ENCODE measurements at places on chromosomes 13 and 19. TPM values are rescaled to one million over a fixed set of nuclear protein-coding genes. Genes with fewer than 3 reads are reported as not detected.
A peak's percentile ranks its signal among the peaks of the same experiment; 100 is the strongest.

DNA sequence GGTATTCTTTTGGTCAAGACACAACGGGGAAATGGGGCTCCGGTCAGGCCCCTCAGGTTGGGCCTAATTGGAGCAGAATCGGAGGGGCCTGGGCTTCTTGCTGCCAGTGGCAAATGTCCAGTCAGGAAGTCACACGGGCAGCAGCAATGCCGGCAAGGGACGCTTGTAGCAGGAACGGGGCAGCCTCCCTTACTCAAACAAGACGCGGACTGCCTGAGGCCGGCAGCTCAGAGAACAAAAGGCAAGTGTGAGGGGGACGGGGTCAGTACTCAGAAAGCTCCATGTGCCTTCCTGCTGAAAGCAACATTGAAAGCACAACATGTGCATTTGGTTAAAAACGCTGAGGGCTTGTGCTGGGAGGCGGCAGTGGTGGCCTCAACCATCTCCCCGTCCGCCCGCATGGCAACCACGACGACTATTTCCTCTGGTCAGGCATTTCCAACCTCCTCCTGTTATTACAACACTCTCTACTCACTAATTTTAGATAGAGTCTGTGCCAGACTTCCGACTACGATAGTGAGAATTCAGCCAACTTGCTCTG is 20.5 kb upstream of the RASA3 start:
- DNase-seq = peak; percentile 12

The NXNL1 gene
- polyA plus RNA-seq = not detected

- no peak for DNase-seq
These were observed 1.1 kb downstream of the KCTD4 start for GRCh38 chr13:45199711-45200110.

The ALKBH6 gene
- polyA plus RNA-seq = 29.2 TPM

The GRK1 gene
- polyA plus RNA-seq = not detected

The SHANK1 gene
- 0.58 TPM for polyA plus RNA-seq

The ZNF579 gene
- polyA plus RNA-seq = 1.7 TPM

The FOXO1 gene
- 0.46 TPM for polyA plus RNA-seq

GRCh38 chr13:103068836-103069235 is 2.6 kb upstream of the SLC10A2 start:
- DNase-seq = no peak

The SPACA4 gene
- polyA plus RNA-seq = not detected

- no peak for DNase-seq
These were observed 16.6 kb downstream of the CHST8 start for GRCh38 chr19:33638167-33639034.

DNA sequence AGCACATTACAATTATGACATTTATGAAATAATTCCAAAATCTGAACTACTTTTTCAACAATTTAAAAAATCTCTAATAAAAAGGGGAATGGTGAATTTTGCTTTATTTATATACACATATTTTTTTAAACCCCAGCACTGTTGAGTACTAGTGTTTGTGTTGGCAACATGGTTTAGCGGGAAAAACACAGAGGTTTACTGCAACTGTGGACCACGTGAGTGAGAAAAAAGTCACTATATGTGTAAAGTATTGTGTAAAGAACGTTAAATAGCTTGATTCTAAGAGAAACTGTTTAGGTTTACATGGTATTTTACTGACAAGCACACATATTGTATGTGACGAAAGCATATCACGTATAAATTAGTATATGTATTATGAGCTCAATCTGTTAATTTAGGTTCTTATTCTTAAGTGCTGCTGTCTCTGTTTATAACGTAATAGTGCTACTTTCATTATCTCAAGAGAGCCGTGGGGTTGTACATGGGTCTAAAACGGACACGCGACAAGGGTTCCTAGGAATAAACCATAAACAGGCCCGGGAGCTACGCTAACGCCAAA is 617 bp downstream of the SKA3 start:
- peak; percentile 53 for DNase-seq

The MISP3 gene
- 2.7 TPM for polyA plus RNA-seq

The DCT gene
- not detected for polyA plus RNA-seq

The OR7D2 gene
- polyA plus RNA-seq = not detected

DNA sequence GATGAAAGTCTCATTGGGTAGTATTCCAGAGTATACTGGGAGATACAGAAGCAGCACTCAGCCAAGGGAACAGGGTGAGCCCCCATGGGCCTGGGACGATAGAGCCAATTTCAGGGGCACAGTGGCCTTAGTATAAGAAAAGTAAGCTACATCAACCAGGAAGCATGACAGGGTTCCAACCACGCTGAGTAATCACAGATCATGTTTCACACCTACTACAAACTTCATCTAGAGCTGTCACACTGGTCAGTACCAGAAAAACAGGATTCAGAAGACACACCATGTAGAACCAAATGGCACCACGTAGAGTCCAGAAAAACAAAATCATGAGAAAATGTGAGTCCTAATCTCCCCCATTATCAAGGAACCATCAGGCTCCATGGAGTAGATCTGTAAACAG is 1292.4 kb upstream of the MIR17HG start:
- DNase-seq = peak; percentile 12

The ZNF667 gene
- polyA plus RNA-seq = 9.2 TPM

GRCh38 chr13:94145966-94146365 is 333.5 kb downstream of the DCT start:
- DNase-seq = no peak

- no peak for DNase-seq
These were observed 304.2 kb downstream of the COG6 start for GRCh38 chr13:39959497-39960144.

The SMIM44 gene
- polyA plus RNA-seq = not detected

- DNase-seq = no peak
These were observed 401.5 kb downstream of the TDRD3 start for GRCh38 chr13:60798503-60798902.

The CYP4F3 gene
- polyA plus RNA-seq = not detected

DNA sequence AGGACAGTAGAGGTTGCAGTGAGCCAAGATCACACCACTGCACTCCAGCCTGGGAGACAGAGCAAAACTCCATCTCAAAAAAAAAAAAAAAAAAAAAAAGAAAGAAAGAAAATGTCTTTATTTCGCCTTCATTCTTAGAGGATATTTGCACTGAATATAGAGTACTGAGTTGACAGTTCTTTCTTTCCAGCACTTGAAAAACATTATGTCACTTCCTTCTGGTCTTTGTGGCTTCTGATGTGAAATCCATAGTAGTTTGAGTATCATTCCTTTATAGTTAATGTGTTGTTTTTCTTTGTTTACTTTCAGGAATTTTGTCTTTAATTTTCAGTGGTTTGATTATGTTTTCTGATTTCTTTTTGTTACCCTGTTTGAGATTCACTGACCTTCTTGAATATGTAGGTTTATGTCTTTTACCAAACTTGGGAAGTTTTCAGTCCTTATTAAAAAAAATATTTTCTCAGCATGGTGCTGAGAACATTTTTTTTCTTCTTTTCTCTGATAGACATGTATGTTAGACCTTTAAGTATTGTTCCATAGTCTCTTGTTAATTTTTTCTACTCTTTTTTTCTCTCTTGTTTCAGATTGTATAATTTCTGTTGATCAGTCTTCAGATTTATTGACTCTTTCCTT is 50.1 kb downstream of the PCCA start:
- peak; percentile 6 for DNase-seq

GRCh38 chr19:347946-348861 is 3.6 kb upstream of the MIER2 start:
- peak; percentile 11 for DNase-seq

- DNase-seq = no peak
These were observed 125.7 kb downstream of the TNFRSF19 start for GRCh38 chr13:23695711-23696464.

DNA sequence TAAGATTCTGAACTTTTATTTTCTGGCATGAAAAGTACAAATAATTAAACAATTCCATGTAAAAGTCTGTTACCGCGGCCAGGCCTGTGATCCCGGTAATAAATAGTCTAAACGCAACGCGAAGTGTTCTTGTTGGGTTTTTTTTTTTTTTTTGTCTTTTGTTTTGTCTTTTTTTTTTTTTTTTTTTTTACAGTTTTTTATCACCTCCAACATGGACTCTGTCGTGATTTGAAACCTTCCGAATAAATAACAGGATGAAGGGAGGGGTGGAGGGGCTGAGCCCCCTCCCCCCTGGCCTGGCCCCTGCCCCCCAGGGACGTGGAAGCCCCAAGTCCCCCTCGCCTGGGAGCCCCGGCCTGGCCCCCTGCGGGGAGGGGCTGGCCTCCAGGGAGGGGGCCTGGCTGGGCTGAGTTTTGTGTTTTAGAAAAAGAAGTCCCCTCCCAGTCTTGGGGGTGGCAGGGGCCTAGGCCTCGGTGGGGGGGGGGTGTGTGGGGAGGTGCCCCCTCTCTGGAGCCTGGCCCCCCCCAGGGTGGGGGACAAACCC is 16.0 kb downstream of the PRKCSH start:
- DNase-seq = no peak

GRCh38 chr19:48480183-48480557 is 11.0 kb downstream of the CYTH2 start:
- peak; percentile 75 for DNase-seq

DNA sequence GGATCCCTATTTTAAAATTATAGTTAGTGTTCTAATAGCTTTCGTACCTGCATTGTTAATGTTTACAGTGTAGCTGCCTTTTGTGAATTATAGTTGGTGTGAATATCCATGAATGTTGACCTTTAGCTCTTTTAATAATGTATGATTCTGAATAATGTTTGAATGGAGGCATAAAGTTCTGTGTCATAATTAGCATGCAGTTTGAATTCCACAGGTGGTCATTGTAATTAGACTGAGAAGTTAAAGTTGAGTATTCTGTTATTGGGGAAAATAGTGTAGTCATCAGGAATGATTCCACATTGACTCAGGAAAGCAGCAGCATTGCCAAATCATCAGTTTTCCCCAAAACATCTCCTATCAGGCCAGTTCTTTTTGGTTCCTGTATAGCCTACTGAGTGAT is 12.1 kb downstream of the GPR18 start:
- DNase-seq = peak; percentile 47

Data from GM23248 (cell line).